ENCODE measurements at places on chromosomes 1 and 21.

DNA sequence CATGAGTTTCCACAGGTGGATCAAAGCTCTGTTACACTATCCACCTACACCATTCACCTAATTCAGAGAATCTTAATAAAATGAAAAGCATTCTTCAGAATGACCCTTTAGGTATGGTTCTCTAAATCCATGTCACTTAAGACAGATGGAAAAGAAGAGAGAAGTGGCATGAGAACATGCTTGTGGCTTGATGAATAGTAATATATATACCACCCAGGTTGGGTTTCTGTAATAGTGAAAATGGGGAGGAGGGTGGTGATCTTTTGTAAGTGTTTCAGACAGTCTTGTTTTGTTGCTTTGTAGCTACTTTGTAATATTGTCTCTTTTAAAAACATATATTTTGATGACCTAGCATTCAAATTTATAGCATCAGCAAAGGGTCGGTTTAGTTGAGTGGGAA is 469.8 kb downstream of the USP25 start:
- no peak for DNase-seq

DNA sequence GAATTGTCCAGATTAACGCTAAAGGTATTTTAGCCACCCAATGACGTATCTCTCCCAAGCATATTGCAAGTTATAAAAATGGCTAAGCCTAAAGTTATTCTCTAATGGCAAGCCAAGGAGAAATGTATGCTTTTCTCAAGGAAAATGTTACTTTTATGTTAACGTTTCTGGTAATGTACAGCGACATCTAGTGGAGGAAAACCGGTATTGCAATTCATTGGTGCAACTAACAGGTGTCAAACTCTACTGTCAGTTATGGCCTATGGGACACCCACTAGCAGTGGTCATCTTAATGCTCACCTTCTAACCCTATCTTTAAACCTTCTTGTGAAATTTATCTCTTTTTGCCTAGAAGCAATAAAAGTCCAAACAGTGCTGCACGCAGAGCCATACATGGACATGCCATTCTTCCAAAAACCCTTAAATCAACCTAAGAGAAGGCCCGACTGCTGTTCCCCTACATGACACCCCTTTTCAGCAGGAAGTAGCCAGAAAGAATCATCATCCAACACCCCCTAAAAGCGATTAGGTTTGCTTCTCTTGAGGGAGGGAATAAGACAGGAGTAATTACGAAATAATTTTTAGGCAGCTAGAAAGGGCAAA is 68.7 kb upstream of the LRIF1 start:
- no peak for DNase-seq

DNA sequence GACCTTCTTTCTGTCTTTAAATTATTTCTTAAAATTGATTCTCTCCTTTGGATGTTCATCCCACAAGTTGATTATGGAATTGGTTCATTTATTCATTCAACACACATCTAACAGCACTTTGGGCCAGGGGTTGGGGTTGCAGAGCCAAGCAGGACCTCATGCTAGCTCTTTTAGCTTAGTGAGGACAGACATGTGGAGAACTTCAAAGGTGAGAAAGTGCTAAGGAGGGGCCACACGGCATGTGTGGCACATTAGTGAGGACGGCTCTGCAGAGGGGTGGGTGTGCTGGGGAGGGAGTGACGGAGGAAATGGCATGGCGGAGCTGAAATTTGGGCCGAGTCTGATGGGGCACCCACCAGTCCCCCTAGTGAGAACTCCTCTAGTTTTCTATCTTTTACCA is 32.5 kb upstream of the VASH2 start:
- no peak for DNase-seq

- DNase-seq = no peak
Measured at GRCh38 chr1:219185486-219186117, 11.9 kb downstream of the LYPLAL1 start.

- DNase-seq = peak; percentile 2
Measured at GRCh38 chr1:180805316-180805715, 107.4 kb upstream of the KIAA1614 start.

GRCh38 chr1:71228742-71229365 is 148.0 kb upstream of the ZRANB2 start:
- DNase-seq = no peak

DNA sequence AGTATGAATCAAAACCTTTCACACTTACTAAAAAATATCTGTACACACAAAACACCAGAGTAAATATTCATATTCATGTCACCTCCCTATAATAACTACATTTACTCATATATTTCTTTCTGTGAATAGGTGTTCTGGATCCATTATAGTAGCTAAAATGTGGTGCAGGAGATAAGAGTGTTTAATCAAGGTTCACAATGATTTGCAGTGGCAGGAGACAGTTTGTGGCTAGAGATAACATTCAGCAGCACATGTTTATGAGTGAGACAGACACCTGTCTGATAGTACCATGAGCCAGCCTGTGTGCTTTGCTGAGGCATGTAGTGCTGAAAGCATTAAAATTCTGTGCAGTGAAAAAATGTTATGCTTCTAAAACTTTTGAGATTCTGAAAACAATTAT is 410.3 kb downstream of the SRGAP2C start:
- DNase-seq = no peak

DNA sequence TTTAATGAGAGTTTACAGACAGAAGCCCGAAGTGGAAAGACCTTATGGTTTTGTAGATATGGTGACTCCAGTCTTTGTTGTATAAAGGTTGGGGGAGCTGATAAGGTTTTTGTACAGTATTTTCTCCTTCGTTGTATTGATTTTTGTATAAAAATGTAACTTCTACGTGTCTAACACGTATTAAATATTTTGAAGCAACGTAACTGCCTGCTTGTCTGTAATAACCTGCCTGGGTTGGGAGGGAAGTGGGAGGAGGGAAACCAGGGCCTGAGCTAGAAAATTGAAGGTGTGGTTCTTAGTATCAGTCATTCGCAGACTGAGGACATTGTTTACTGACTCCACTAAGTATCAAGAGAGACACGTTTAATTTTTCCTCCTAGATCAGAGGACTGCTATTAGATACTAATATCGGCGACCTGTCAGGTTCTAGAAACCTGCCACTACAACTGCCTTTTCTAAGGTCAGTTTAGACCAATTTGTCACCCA is 2.2 kb downstream of the IER5 start:
- no peak for DNase-seq

GRCh38 chr1:167676205-167676915 is 45.4 kb upstream of the MPZL1 start:
- DNase-seq = no peak

GRCh38 chr1:84253891-84254290 is 47.6 kb upstream of the SAMD13 start:
- no peak for DNase-seq

DNA sequence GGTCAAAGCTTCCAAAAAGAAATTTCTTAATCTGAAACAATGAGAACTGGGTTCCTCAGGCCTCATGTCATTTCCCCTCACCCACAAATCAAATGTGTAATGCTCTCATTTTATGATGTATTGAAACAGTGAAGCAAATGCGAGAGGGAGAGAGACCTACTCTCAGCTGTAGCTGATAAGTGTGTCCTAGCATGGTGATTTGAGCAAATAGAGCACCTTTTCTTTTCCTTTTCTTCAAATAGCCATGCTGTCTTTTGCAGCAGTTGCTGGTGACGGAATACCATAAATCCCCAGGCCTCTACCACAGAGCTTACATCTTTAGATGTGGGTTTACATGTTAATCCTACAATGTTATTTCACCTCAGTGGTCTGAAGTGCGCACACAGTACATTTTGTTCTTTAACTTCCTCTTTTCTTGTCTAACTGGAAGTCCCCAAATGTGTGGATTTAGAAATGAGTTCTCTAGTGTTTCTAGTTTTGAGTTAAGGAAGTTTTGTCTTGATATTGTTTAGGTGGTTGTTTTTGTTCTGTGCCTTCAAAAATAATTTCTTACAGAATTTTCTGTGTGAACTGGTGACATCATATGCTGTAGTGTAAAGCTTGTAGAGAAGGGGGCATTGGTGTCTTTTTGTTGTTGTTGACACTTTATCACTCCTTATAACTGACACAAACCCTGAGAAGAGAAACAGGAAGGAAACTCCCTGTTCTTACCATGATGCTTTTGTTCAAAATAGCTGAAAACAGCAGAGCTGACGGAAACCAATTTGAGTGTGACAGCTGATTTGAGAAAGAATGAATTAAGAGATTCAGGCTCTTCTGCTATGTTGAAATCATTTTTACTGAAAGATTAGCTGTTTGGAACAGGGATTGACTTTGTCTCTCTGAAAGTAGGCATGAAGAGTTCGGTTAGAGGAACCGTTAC is 12.2 kb downstream of the SMAP2 start:
- DNase-seq = no peak

DNA sequence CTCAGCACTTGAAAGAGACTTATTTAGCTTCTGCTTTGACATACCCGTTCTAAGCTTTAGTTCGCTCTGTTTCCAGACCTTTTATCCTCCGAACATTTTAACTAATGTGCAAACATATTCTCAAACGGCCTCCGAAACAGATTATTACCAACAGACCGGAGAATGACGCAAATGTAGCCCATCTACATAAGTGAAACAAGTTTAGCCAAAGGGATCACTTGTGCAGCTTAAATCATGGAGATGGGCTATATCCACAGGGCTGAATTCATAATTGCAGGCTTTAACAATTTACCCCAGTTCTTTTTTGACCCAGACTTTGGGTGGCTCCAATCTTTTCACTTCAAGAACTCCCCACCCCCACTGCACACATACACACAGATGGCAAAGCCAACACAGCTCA is 119.7 kb downstream of the KCNH1 start:
- DNase-seq = no peak

GRCh38 chr1:151898519-151898991 is 10.8 kb downstream of the THEM4 start:
- no peak for DNase-seq

DNA sequence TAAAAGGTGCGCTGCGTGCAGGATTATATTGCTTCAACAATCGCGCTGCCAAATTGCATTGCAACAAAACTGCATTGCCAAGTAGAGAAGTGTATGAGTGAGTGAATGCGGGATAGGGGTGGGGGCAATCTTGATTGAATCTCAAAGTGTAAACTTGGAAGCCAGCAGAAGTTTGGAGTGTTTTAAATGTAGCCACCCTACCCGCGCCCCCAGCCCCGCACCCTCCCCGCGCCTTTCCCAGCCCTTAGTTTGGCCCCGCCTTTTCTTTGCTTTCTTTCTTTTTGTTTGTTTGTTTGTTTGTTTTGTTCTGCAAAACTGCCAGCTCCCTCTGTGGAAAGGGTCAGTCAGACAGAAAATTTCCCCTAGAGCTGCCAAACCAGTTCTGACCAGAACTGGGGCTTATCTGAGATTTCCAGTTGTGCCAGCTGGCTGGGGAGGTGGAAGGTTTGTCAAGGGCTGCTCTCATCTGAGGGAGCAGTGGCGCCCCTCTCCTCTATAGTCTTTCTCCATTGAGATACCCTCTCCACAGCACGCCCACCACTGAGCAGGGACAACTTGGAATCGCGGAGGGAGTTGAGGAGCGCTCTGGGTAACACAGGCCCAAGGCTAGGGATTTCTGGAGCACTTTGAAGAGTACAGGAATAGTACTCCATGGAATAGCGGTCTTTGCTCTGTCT is 666 bp upstream of the BEND5 start:
- no peak for DNase-seq

- no peak for DNase-seq
Measured at GRCh38 chr1:59674595-59674994, 140.2 kb upstream of the HOOK1 start.

GRCh38 chr1:239233626-239234025 is 152.7 kb upstream of the CHRM3 start:
- DNase-seq = no peak

- DNase-seq = no peak
Measured at GRCh38 chr1:167665469-167665868, 35.4 kb downstream of the RCSD1 start.

GRCh38 chr1:171180670-171181069 is 4.4 kb upstream of the FMO2 start:
- DNase-seq = no peak

GRCh38 chr1:98264727-98265126 is 343.9 kb upstream of the DPYD start:
- no peak for DNase-seq

Measured in GM12891 (cell line).